ENCODE measurements at places on chromosomes 6 and 20.
A peak's percentile ranks its signal among the peaks of the same experiment; 100 is the strongest.

GRCh38 chr6:33073431-33073871 lies at the start of gene HLA-DPA1:
TSS of gene HLA-DPA1 (minus strand) at chr6:33073649.
- DNase-seq = peak; percentile 62

GRCh38 chr6:41940759-41941279 lies 789 bp downstream of the CCND3 start:
- DNase-seq = peak; percentile 74

GRCh38 chr6:155290491-155290890 lies 23.8 kb downstream of the TFB1M start:
- no peak for DNase-seq

GRCh38 chr6:388202-388903 lies 3.2 kb upstream of the IRF4 start:
- no peak for DNase-seq

DNA sequence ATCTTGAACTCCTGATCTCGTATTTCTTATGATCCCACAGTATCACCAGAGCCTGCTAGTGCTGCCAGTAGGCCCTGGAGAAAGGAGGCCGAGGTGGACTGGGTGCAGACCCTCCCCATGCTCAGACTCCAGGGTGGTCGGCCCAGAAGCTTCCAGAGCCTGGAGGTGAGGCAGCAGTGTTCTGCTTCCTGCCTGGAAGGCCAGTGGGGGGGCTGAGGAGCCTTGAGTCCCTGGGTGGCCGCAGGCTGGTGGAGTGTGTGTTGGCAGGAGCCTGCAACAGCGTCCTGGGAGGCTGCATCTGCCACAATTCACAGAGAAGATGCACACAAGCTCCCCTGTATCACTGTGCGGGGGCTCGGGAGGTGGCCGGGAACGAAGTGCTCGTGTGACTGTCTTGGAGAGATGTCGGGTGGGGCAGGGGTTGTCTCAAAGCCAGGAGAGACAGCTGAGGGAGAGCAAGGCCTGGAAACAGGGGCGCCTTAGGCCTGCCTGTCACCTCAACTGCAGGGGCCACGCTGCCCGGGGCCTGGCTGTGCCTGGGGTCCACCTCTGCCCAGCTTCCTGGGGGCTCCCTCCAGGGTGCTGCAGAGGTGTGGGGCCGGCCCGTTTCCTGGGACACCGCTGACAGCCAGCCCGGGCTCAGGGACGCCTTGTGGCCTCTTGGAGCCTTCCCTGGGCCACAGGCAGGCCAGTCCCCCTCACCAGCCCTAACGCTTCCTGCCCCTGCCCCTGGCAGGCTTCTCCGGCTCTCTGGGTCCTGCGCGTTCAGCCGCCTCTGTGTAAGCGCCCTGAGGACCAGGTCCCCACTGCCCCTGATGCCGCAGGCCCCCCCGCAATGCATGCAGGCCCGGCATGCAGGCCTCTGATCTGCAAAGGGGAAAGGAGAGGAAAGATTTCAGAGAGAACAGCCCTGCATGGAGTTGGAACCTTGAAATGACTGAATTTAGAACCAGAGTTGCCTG lies 24.2 kb upstream of the MAS1 start:
- no peak for DNase-seq

DNA sequence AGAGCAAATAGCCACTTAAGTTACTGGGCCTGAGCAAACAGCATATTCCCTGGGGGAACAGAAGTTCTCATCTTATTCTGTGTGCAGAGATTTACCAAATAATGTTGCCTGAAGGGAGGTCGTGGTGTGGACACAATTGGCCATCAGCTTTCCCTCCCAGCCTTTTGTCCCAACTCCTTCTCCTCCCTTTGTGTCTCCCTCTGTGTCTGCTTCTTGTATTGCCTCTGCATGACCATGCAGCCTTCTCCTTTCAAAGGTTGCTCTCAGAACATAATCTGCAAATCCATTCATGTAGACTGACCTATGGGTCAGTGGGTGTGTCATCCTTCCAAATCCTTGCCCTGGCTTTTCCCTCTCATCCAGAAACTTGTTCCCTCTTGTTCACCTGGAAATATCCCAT lies 150.3 kb upstream of the INSM1 start:
- no peak for DNase-seq

- no peak for DNase-seq
Observed at GRCh38 chr6:49915035-49915434, 48.7 kb upstream of the CRISP1 start.

DNA sequence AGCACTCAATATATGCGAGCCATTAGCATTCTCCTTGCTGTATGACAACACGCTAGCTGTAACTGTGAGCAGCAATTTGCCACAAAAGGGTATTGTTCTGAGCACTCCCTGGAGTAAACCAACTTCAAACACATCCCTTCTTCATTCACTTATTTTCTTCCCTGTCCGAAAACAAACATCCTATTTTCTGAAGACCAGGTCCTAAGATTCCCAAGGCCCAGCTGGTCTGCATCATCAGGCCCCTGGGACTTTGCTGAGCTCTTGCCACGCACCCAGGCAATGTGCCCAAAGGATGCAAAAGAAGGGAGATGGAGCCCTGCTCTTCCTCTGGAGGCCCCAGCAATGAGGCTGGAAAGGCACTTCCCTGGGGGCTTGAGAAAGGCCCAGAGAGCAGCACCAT lies 118.1 kb downstream of the PREX1 start:
- no peak for DNase-seq

- DNase-seq = peak; percentile 27
Observed at GRCh38 chr20:440636-441035, 21.7 kb downstream of the TBC1D20 start.

GRCh38 chr20:44495802-44496481 lies 20.3 kb downstream of the TTPAL start:
- peak; percentile 97 for DNase-seq

DNA sequence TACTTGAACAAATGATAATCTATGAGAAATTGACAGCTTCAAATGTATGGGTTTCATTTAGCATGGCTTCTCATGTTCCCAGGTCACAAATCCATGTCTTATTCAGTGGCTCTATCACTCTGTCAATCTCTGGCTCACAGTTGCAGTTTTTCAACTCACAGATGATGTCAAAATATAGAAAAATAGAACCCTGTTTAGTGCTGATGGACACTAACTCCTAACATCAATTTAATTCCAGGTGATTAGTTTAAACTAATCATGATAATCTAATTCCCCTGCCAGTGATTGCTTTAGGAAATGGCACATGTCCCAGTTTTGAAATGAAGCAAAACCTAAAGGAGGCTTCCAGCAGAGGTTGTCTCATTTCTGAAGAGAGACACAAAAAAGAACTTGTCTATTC lies 13.0 kb downstream of the KHDC1 start:
- DNase-seq = no peak

DNA sequence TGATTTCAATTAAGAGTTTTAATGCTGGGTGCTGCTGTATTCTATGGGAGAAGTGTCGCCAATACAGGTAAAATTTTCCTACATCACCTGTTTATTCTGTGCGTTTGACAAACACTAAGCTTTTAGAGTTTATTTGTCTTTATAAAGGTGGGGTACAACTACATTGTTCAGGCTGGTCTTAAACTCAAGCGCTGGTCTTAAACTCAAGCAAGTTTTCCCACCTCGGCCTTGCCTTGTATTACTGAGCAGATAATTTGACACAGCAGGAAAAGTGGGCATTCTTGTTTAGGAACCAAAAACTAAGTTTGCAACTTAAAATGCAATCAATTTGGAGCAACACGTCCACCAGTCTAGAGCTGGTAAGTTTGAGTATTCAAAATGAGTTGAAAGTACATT lies 112.9 kb upstream of the BTN3A2 start:
- no peak for DNase-seq

- no peak for DNase-seq
Observed at GRCh38 chr6:37876843-37877242, 57.3 kb downstream of the ZFAND3 start.

DNA sequence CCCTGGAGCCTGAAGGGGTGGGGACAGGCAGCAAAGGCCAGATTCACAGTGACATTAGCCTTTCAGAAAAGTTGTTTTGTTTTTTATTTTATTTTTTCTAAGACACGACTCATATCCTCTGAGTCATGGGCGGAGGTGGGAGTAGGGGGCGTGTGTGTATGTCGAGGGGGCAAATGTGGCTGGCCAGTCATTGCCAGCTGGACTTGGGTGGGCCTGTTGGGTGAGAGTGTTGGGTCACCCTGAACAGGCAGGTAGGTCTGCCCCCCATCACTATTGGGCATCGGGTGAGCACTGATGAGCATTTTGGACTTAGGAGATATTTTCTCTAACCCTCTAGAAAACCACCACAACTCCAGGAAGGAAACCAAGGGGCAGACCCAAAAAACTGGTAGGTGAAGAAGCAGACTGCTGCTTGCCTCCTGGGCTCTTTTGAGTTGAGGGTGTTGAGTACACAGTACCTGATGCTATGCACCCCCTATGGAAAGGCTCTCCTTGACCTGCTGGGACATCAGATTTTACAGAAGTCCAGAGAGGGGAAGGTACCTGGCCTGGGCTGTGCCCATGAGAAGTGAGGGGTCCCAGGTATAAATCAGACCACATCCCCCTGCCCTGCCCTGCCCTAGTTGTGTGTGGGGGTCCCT lies 5.6 kb downstream of the SMIM29 start:
- peak; percentile 69 for DNase-seq

GRCh38 chr20:57577679-57578475 lies 17.0 kb downstream of the PCK1 start:
- no peak for DNase-seq

DNA sequence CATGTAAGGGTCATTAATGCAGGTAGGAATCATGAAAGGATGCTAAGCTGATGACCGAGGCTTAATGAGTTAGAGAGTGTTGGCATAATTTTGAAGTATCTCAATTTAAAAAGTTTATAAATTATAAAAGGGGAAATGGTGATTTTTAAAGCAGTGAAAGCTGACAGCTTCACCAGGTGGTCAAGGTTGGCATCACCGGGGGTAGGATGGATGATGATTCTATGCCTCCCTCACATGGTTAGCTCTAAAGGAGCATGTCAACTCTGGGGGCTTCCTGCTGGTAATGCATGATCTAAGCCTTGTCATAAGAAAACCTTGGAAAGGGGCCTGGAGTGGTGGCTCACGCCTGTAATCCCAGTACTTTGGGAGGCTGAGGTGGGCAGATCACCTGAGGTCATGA lies 89.2 kb upstream of the MARCKS start:
- DNase-seq = no peak
